ENCODE measurements at places on chromosomes 16 and 17. TPM values are rescaled to one million over a fixed set of nuclear protein-coding genes. Genes with fewer than 3 reads are reported as not detected.

The GPRC5C gene
- total RNA-seq, result 193 TPM

- peak; percentile 94 for DNase-seq
These were observed 16.6 kb downstream of the GRB7 start for GRCh38 chr17:39754161-39754957.

DNA sequence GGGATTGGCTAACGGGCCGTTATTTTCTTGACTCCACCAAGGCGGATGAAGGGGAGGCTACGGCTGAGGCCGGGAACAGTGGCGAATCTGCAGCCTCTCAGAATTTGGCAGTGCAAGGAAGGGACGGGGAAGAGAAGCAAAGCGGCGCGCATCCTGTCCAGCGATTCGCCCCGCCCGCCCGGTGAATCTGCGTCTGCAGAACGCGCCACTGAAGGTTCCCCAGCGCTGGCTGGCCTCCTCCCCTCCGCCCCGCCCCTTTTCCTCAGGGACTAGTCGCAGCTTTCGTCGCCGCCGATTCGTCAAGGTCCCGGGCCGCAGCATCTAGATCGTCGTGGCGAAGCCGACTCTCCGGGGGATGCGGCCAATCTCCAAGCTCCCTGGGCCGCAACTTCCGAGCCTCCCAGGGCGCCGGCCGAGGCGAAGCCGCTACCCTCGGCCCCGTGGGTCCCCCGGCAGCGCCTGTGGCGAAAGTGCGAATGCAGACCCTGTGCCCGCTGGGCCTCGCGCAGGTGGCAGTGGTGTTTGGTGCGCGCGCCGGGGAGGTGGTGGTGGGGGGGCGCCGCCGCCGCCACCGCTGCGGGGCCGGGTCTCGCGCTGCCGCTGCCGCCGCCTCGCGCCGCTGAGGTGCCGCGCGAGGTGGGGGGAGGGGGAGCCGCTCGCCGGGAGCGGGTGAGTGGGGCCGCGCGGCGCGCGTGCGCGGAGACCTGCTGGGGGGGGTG is at the start of gene SETD1A:
Gene SETD1A, plus strand, starts transcription at position 299 of the 719 bp plus-strand sequence. CDS start 978 bp downstream, outside the sequence.
- peak; percentile 96 for DNase-seq

DNA sequence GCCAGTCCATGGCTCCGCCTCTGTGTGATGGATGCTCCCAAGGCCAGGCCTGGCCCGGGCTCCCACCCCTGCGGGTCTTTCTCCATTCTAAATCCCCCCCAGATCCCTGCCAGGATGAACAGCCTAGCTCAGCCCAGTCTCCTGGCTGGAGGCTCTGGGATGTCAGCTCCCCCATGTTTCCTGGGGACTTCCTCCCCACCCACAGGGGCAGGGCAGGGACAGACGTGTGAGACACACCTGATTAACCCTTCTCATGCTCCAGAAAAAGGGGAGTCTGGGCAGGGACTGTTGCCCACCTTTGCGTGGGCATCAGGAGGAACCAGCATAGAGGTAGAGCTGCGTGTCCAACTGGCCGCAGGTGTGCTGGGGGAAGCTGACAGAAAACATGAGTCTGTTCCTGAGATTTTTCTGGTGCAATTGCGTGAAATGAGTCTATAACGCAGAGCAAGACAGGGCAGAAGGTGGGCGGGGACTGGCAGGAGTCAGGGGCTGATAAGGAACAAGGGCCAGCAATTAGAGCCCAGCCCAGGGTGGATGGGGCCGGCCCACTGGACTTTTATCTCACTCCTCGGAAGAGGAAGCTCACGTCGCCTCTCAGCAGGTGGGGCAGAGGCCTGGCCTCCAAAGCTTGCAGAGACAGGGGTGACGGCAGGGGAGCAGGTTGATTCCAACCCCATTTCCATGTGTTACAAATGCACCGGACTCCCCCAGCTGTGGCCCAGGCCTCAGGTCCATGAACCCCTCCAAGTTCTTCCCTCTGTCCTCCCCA is 238.2 kb downstream of the RBFOX3 start:
- peak; percentile 25 for DNase-seq

- no peak for DNase-seq
These were observed 123.7 kb upstream of the HS3ST3A1 start for GRCh38 chr17:13725288-13725990.
